Activated T-helper 2 cell treated with anti-CD3 and anti-CD28 coated beads, Interferon-gamma antibody, Interleukin-2, Interleukin-4, amounts not matched to agents 10 μg/mL and 5 μg/mL and 100 μg/mL, durations not matched to agents 14 hours and 24 hours and 36 hours (primary cell): ENCODE measurements at places on chromosomes 1 and 21.

DNA sequence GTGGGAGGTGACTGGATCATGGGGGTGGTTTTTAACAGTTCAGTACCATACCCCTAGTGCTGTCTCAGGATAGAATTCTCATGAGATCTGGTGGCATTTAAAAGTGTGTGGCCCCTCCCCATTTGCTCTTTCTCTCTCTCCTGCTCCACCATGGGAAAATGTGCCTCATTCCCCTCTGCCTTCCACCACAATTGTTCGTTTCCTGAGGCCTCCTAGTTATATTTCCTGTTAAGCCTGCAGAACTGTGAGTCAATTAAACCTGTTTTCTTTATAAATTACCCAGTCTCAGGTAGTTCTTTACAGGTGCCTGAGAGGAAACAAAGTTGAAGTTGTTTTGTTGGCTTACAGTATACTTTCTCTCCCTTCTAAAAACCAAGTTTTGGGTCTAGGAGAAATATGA lies 23.1 kb upstream of the SLC22A15 start:
- H3K4me1 ChIP-seq = peaks cover 1% of the 10 kb centered on the region
- H3K27ac ChIP-seq = no peak overlapping the region
- H3K36me3 ChIP-seq = no peaks in the 10 kb centered on the region

DNA sequence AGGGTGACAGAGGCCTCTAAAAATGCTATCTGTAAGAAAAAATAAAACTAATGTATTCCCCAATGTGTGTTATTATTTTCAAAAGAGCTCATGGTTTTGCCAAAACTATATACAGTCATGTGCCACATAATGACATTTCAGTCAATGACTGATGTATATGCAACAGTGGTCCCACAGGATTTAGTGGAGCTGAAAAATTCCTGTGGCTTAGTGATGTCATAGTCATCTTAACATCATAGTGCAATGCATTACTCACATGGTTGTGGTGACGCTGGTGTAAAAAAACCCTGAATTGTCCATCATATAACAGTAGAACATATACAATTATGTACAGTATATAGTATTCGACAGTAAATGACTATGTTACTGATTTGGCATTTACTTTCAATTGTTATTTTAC lies 172.4 kb downstream of the CACNA1E start:
- no peak overlapping the region for H3K27ac ChIP-seq
- H3K36me3 ChIP-seq = no peaks in the 10 kb centered on the region
- H3K27me3 ChIP-seq = peaks cover 12% of the 10 kb centered on the region
- no peak for DNase-seq

- H3K27me3 ChIP-seq = no peaks in the 10 kb centered on the region
- H3K36me3 ChIP-seq = no peaks in the 10 kb centered on the region
- DNase-seq = no peak
- H3K4me1 ChIP-seq = no peaks in the 10 kb centered on the region
- H3K27ac ChIP-seq = no peak overlapping the region
- H3K4me3 ChIP-seq = no peak overlapping the region
Observed at GRCh38 chr1:87615491-87615890, 286.8 kb downstream of the LMO4 start.

DNA sequence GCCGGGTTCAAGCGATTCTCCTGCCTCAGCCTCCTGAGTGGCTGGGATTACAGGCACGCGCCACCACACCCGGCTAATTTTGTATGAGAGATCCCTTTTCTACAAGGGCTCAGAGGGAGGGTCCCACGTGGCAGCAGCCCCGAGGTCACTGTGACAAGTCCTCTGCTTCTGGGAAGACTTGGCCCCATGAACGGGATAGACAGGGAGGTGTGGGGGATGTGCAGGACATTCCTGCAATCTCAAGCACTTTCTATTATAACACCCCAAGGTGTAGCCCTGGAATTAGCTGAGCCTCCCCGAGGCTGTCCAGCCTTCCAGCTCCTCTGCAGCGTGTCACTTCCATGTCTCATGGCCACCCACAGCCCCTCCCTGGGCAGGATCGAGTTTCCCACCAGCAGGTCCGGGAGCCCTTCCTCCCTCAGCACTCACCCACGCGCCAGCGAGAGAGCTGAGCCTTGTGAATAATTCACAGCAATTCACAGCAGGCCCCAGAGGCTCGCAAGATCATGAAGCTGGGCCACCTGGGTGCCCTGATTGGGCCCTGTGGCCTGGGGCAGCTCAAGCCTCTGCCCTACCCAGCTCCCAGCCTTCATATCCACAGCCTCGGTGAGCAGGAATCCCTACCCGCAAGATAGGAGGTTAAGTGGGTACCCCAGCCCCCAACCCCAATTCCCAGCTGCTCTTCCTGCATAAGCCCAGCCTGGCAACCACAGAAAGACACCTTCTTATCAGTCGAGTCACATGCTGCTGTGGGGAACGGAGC lies 22.8 kb upstream of the RNU1-4 start:
- no peaks in the 10 kb centered on the region for H3K4me1 ChIP-seq
- H3K36me3 ChIP-seq = no peaks in the 10 kb centered on the region
- H3K4me3 ChIP-seq = no peak overlapping the region
- H3K27me3 ChIP-seq = peaks cover 31% of the 10 kb centered on the region
- no peak for DNase-seq
- H3K27ac ChIP-seq = no peak overlapping the region

DNA sequence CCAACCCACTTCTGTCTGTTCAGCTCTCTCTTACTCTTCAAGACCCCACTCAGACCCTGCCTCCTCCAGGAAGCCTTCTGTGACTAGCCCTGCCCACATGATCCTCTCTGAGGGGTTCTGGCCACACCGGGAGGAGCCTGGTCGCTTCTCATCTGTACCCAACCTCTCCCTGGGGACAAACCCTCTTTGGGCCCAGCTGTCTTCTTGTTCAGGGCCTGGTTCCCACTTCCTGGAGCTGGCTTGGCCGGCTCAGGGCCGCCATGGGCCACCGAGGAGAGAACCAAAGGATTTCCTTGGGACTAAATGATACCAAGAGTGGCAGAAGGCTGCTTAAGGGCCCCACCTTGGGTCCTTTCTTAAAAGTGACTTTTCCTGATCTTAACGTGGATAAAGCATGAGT lies 124.7 kb upstream of the ZBTB40 start:
- H3K27ac ChIP-seq = no peak overlapping the region
- no peaks in the 10 kb centered on the region for H3K36me3 ChIP-seq
- H3K27me3 ChIP-seq = no peaks in the 10 kb centered on the region
- no peak overlapping the region for H3K4me3 ChIP-seq
- no peak for DNase-seq

DNA sequence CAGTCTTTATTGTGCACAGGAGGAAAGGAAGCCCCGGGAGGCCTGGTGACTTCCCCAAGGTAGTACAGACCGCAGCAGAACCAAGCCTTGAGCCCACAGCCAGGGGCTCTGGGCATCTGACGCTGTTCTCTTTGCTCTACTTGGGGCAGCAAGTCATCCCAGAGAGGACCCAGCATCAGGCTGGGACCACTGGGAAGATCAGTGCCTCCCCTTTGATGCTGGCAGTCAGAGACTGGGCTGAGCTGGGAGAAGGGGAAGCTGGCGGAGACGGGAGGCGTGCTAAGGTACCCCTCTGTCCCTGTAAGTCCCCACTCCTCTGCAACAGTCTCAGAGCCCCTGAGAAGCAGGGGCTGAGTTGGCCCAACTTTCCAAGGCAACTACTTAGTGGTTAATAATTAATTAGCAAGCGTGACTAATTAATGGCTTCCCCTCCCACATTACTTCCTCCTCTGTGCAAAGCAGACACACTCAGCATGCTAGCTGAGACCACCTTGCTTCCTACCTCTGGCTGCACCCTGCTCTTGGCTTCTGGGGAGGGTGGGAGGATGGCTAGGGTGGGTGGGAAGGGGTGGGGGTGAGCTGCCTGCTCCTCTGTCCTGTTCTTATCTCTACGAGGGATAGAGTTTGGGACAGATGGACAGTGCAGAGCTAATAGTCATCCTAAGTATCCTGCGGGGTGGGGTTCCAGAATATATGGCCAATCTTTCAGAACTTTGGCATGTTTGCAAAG lies 1.3 kb downstream of the INAVA start:
- peaks cover 56% of the 10 kb centered on the region for H3K27me3 ChIP-seq
- no peak for DNase-seq
- no peaks in the 10 kb centered on the region for H3K4me1 ChIP-seq

DNA sequence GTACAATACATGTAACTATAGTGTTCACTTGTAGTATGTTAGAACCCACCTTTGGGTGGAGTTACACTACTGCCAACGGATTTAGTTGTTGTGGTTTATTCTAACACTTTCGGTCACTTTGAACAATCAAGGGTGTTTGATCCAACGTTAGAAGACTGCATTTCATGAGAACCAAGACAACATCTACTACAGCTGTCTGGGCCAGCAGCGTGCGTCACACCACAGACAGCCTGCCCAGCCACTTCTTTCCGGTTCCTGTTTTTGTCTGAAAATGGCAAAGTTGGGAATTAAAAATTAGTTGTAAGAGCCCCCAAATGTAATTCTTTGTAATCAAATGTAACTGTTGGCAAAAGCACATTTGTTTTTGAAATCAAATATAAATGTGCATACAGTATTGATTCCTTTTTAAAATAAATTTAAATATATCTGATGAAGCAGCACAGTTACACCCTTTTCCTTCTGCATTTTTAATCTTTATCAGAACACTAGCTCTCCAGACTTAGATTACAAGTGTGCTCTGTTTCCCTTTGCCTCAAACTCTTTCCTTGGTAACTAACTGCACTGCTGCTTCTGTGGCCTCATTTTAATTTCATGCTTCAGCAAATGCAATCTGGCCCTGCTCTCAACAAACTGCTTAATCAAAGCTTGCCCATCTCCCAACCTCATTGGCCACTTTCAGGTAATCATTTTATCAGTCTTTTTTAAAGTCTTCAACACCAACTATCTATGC lies 86.6 kb upstream of the DPH5 start:
- no peaks in the 10 kb centered on the region for H3K27me3 ChIP-seq
- peaks cover 44% of the 10 kb centered on the region for H3K36me3 ChIP-seq
- H3K4me1 ChIP-seq = peaks cover 60% of the 10 kb centered on the region

DNA sequence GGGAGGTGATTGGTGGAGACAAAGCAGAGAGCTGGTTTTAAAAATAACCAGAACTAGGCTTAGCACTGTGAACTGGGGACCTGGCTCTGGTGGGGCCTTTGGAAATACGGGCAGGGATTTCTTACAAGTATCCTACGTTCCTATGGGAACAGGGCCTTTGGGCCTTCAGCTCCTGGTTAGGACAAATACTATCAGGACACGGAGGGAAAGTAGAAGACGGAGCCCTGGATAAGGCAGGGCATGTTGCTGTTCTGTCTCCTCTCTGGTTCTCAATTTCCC lies 5.3 kb upstream of the MYOG start:
- peaks cover 17% of the 10 kb centered on the region for H3K27me3 ChIP-seq
- no peak overlapping the region for H3K27ac ChIP-seq

- no peak overlapping the region for H3K4me3 ChIP-seq
- no peaks in the 10 kb centered on the region for H3K36me3 ChIP-seq
- no peak for DNase-seq
- no peak overlapping the region for H3K27ac ChIP-seq
- peaks cover 12% of the 10 kb centered on the region for H3K27me3 ChIP-seq
Observed at GRCh38 chr1:60874718-60875117, 207.6 kb upstream of the NFIA start.
